NCI-H2107 (cell line): ENCODE measurements at places on chromosomes 4 and X.

- no peak for DNase-seq
Measured at GRCh38 chrX:73647212-73647611, 84.2 kb downstream of the CHIC1 start.

DNA sequence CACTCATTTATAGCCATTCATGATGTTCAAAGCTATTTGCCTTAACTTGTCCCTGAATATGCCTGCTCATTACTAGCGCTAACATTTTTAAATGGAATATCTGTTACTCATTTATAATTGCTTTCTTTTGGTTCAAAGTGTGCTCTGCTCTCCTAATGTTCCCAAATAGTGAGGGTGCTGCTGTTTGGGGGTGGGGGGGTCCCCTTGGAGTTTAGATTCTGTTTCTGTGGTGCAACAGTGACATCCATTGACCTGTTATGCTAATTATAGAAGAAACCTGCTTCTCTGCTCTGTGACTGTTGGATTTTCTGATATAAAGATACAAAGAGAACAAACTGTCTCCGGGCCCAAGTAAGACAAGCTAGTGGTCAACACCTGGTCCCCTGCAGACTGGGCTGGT lies 222.4 kb downstream of the SHROOM3 start:
- no peak for DNase-seq

DNA sequence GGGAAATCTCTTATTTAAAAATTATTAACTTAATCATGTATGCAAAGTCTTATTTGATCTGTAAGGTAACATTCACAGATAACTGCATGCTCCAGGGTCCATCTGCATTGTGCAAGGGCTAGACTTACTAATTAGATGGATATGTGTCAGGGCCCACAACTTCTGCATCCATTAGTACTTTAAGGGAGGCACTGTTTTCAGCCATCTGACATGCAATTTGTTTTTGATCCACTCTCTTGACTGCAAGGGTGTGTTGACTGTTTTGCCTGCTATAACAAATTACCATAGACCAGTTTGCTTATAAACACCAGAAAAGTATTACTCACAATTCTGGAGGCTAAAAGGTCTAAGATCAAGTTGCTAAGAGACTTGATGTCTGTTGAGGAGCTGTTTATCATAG lies 542.1 kb upstream of the HS3ST1 start:
- DNase-seq: no peak

DNA sequence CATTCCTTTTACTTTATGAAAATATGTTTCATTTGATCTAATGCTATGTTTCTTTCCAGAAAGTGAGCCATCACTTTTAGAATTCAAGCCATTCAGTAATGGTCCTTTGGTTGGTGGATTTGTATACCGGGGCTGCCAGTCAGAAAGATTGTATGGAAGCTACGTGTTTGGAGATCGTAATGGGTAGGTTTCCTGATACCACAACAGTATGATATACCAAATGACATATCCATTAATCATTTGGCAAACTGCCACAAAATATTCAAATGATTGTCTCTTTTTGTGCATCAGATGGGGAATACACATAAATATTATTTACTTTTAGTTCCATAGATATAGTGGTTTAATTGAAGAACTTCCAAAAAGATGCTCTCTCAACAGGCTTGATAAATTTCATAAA lies 68.2 kb downstream of the HHIP start:
- DNase-seq: no peak

DNA sequence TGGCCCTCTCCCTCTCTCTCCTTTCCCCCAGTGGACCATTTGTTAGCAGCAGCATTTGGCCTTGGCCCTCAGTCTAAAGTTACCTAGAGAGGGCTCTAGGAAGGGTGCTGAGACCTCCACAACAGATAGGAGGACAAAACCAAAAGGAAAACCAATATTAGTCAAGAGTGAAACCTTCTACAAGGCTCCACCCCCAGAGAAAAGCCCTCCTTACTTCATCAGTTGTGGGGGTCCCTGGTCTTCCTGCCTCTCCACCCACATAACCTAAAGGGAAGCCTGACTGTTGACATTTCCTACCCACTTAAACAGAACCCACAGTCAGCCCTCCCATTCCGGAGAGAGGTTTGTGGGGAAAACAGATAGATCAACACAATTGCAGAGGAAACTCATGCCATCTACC lies 4.7 kb upstream of the CD40LG start:
- no peak for DNase-seq
